ENCODE measurements at places on chromosomes 11 and 22. TPM values are rescaled to one million over a fixed set of nuclear protein-coding genes. Genes with fewer than 3 reads are reported as not detected.
A peak's percentile ranks its signal among the peaks of the same experiment; 100 is the strongest.

DNA sequence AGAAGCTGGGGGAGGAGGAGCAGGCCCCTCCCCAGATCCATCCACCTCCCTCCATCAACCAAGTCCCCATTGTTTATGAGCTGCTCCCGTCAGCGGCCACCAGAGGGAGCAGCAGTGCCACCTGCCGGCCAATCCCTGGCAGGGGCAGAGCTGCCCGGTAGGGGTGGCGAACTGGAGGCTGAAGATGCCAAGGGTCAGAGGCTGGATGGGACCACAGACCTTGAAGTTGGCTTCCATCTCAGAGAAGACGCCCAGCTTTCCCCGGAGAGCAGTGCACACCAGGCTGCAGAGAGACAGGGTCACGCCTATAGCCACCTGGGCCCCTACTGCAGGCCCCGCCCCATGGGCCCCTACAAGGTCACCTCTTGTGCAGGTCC lies 3.6 kb downstream of the FIBP start:
- peak; percentile 93 for DNase-seq
- peaks cover 42% of the 10 kb centered on the region for H3K4me1 ChIP-seq
- H3K36me3 ChIP-seq: peaks cover 65% of the 10 kb centered on the region
- H3K27ac ChIP-seq: no peak overlapping the region

DNA sequence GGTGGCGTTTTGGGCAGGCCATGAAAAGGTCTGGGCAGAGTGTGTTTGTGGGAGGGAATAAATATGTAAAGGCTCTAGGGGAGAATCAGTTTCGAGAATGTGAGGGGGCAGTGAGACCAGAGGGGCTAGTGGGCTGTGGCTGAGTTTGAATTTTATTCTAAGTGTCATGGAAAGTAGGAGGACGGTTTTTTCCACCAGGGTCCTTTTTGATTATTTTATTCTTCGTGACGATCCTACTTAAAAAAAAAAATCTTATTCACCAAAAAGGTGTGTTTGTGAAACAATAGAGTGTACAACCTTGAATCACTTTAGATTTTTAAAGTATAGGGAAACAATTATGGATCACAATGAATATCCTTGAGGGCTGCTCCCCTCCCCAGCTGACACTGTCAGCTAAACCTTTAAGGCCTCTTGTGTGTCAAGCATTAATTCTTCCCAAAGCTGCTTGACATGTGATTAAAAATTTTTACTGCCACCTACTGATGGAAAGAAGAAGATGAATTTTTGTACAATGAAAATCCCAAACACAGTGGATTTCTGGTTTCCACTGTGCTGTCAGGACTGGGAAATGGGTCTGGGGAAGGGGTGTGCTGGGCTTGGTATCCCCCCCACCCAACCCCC lies 107.5 kb upstream of the OR4B1 start:
- peaks cover 3% of the 10 kb centered on the region for H3K36me3 ChIP-seq
- peaks cover 33% of the 10 kb centered on the region for H3K4me1 ChIP-seq
- no peak overlapping the region for H3K4me3 ChIP-seq
- no peaks in the 10 kb centered on the region for H3K27me3 ChIP-seq

Gene CHRNA10
- total RNA-seq: 0.71 TPM

Gene ANAPC15
- 23.5 TPM for total RNA-seq
